Uterus (tissue), 4 donors: ENCODE measurements at places on chromosomes 1 and 21.

GRCh38 chr1:22861764-22862440 is 110.8 kb downstream of the LACTBL1 start:
- DNase-seq, result no peak

- DNase-seq, result no peak
Observed at GRCh38 chr1:36523850-36524249, 41.1 kb upstream of the CSF3R start.

GRCh38 chr1:48071513-48071912 is 74.3 kb upstream of the TRABD2B start:
- DNase-seq, result no peak

- no peak for DNase-seq
Observed at GRCh38 chr1:111201275-111202090, 1.0 kb upstream of the DENND2D start.

GRCh38 chr21:44449473-44450363 is 5.6 kb upstream of the LRRC3 start:
- no peak for DNase-seq
